Stomach (tissue), 19 donors: ENCODE measurements at places on chromosomes 2 and 18. TPM values are rescaled to one million over a fixed set of nuclear protein-coding genes. Genes with fewer than 3 reads are reported as not detected.

- no peak for DNase-seq
Observed at GRCh38 chr2:204046145-204046544, 109.6 kb downstream of the ICOS start.

- no peak for DNase-seq
Observed at GRCh38 chr2:174026122-174026845, 61.1 kb upstream of the SP3 start.

- no peak for DNase-seq
Observed at GRCh38 chr2:208077276-208077675, 47.0 kb downstream of the CRYGD start.

- DNase-seq: no peak
Observed at GRCh38 chr18:57249179-57249578, 102.3 kb downstream of the BOD1L2 start.

GRCh38 chr2:140786585-140786984, 1344.2 kb downstream of the LRP1B start:
- DNase-seq: no peak

DNA sequence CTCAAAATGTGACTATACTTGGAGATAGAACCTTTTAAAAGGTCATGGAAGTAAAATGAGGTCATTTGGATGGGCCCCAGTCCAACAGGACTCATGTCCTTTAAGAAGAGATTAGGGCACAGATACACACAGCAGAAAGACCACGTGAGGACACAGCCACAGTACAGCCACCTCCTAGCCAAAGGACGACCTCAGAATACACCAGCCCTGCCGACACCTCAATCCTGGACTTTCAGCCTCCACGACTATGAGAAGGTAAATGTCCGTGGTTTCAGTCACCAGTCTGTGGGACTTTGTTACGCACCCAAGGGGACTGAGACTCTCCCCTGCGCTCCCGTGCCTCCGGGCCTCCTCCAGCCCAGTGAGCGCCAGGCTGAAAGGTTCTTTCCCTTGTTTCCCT, 30.2 kb upstream of the HPCAL1 start:
- DNase-seq: no peak

Gene SKOR2
- polyA plus RNA-seq: not detected

Gene CYBRD1
- 31.7 TPM for polyA plus RNA-seq
